ENCODE measurements at places on chromosomes 11 and 22.

GRCh38 chr11:71947498-71947897 is 18.7 kb downstream of the RNF121 start:
- DNase-seq: no peak

- no peak for DNase-seq
These were observed 11.9 kb downstream of the PCSK7 start for GRCh38 chr11:117219995-117220394.

- DNase-seq: no peak
These were observed 65.1 kb upstream of the RRAS2 start for GRCh38 chr11:14424096-14424495.

DNA sequence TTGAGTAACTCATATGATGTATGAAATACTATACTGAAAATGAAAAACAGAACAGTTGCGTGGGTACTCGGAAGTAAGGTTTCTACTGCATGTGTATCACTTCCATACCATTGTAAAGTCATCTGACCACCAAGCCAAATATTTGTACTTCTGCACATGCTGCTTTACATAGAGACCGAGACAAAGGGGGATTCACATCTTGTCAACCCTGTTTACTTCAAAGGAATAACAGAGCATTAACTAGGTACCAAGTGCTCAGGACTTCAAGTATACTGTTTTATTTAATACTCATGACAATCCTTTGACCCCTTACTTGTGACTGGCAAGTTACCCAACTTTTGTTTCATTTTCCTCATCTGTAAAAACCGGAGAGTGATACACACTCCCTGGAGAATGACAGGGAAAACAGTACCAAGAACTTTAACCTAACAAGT is 9.9 kb downstream of the MAPK1 start:
- no peak for DNase-seq

DNA sequence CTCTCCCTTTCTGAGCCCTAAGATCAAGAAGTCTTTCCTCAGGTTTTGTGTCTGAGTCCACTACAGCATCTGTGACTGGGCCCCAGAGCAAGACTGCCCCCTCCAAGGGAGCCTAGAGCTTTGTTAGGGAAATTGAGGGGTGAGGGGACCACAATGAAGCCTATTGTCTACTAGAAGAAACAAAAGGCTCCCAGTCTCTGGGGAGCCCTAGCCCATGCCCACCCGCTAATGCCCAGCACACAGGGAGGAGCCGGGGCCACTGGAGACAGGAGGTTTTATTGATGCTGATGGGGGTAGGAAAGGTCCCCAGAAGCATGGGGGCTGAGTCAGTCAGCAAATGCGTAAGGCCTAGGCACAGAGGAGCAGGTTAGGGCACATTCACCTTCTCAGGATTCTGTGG is 14.0 kb downstream of the RHOG start:
- no peak for DNase-seq

GRCh38 chr11:119671051-119671450 is 57.9 kb downstream of the NECTIN1 start:
- no peak for DNase-seq

DNA sequence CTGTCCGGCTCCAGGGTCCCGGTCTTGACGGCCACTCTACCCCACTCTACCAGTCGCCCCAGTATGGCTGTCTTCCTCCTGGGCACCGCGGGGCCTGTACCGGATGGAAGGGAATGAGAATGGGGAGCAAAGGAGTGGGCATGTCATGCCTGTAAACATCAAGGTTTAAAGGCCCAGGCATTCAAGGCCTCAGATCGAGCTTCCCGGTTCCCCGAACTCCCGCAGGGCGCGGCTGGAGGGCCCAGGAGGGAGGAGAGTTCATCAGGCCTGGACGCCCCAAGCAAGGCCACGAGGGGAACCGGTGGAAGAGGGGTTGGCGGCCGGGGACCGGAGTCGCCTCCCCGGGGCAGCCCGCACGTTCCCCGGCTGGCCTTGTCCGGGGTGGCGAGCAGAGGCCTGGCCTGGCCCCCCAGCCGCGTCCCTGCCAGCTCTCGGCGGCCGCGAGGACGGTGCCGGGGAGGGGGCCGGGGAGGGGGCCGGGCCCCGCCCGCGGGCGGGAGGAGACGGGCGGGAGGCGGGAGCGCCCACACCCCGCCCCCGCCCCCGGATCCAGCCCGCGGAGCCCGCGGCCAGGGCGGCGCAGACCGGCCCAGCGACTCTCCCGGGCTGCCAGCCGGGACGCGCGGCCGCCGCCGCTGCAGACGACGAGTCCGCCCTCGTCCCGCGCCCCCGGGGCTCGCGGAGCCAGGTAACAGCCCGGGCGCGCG is at the start of gene CDC42EP1:
Gene CDC42EP1 (plus strand): TSS at position 580 of the 707 bp plus-strand sequence. CDS start 5,870 bp downstream, outside the sequence.
- DNase-seq: no peak

Measured in activated naive CD8-positive, alpha-beta T cell treated with anti-CD3 and anti-CD28 coated beads, Interleukin-2, amount 50 U/mL, for 24 hours (primary cell).